ENCODE measurements at places on chromosomes 3 and 15. TPM values are rescaled to one million over a fixed set of nuclear protein-coding genes. Genes with fewer than 3 reads are reported as not detected.

DNA sequence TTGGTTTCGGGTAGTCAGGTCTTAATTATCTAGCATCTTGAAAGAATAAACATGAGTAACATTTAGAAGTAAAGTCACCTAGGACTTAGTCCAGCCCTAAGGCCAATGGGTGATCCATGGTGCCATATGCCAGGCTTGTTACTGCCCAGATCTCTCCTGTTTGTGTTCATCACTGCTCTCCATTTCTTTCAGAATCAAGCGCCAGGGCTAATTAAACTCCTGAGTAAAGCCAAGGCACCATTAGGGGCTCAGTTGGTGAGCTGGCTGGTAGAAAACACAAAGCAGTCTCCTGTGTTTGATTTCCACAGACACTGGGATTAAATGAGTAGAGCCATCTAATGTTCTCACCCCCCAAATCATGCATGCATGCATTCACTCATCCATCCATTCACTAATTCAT is 11.3 kb downstream of the CYP19A1 start:
- DNase-seq: no peak
- no peaks in the 10 kb centered on the region for H3K27me3 ChIP-seq
- no peaks in the 10 kb centered on the region for H3K36me3 ChIP-seq
- H3K27ac ChIP-seq: no peak overlapping the region
- no peak overlapping the region for H3K4me3 ChIP-seq
- no peaks in the 10 kb centered on the region for H3K4me1 ChIP-seq

DNA sequence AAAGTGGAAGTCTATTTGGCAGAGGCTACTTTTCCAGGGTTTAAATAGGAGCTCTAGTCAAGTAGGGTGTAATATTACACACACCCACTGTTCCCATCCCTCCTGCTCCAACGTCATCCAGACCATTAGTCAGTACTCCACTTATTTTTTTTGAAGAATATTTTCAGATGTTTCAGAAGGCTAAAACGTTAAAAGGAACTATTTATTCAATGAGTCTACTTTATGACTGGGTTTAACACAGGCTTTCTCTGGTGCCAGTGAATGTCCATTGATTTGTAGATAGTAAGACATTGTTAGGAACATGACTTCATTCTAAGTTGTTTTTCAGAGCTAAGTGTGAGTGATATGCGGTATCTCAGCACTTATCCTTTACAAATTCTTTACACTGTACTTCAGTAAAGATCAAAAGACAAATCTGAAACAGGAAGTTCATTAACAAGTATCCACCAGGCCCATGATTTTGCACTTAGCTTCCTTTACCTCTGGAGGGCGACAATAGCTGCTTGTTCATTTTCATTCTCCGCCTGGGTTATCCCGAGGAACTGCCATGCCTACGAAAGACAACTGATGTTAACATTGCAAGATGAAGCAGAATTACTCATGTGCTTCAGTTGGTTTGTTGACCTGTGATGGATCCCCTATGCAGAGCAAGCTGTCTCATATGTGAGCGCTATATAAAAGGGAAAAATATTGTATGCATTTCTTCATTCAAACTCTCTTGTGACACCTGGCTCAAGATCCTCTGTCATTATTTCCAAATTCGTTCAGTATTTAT is 158.7 kb downstream of the USP13 start:
- no peaks in the 10 kb centered on the region for H3K27me3 ChIP-seq
- H3K4me3 ChIP-seq: no peak overlapping the region
- no peak overlapping the region for H3K27ac ChIP-seq
- H3K4me1 ChIP-seq: no peaks in the 10 kb centered on the region
- peaks cover 2% of the 10 kb centered on the region for H3K36me3 ChIP-seq
- DNase-seq: peak; percentile 57

The CD96 gene
- not detected for total RNA-seq

The TEX9 gene
- 8.4 TPM for total RNA-seq

GRCh38 chr3:59257506-59257905 is 207.7 kb upstream of the CFAP20DC start:
- H3K36me3 ChIP-seq: no peaks in the 10 kb centered on the region
- no peak for DNase-seq
- no peak overlapping the region for H3K27ac ChIP-seq
